ENCODE measurements at places on chromosomes 1 and 21. TPM values are rescaled to one million over a fixed set of nuclear protein-coding genes. Genes with fewer than 3 reads are reported as not detected.

GRCh38 chr1:77288275-77288674, 6.5 kb downstream of the AK5 start:
- no peak for DNase-seq

The OR10J1 gene
- polyA plus RNA-seq, result 0.08 TPM

The EFNA4 gene
- polyA plus RNA-seq, result 23.4 TPM

GRCh38 chr21:43958364-43959158, 53.5 kb upstream of the TRAPPC10 start:
- DNase-seq, result no peak

The GJC2 gene
- 2.6 TPM for polyA plus RNA-seq

The ST6GALNAC5 gene
- polyA plus RNA-seq, result 16.3 TPM
